Upper lobe of left lung (tissue), 6 donors: ENCODE measurements at places on chromosomes 3 and 15. TPM values are rescaled to one million over a fixed set of nuclear protein-coding genes. Genes with fewer than 3 reads are reported as not detected.

Gene ALDH1L1
- total RNA-seq = 3.2 TPM

Gene FGD5
- total RNA-seq = 26.8 TPM

Gene ARHGEF3
- 28.9 TPM for total RNA-seq

Gene ADAMTS7
- 8.1 TPM for total RNA-seq

Gene OCA2
- 1.4 TPM for total RNA-seq

Gene ABHD17C
- 23.4 TPM for total RNA-seq

Gene SLC2A2
- total RNA-seq = not detected

Gene KCNAB1
- 5.2 TPM for total RNA-seq

Gene OR5K3
- not detected for total RNA-seq

Gene HYKK
- 2.8 TPM for total RNA-seq

Gene POPDC2
- 2.1 TPM for total RNA-seq

Gene TRIM71
- total RNA-seq = 7.3 TPM

Gene KLF15
- total RNA-seq = 21.6 TPM
